Ammon's horn (tissue), 1 donor: ENCODE measurements at places on chromosomes 12 and 14.

DNA sequence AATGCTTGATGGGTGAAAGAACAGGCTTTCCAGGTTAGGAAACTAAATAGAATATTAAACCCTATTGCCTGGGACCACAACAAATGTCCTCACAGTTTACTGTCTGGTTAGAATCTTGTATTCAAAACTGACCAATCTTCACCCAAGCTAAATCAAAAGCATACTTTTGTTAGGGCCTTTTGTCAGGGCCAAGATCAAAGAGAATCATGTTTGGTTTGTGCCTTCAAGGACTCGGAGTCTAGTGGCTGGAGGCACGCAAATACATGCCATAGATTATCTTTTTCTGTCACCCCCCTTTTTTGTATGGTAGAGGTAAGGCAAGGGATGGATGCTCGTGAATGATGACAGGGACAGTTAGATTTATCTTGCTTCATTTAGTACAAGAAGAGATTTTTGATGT lies 51.1 kb upstream of the AKAP6 start:
- DNase-seq = no peak

DNA sequence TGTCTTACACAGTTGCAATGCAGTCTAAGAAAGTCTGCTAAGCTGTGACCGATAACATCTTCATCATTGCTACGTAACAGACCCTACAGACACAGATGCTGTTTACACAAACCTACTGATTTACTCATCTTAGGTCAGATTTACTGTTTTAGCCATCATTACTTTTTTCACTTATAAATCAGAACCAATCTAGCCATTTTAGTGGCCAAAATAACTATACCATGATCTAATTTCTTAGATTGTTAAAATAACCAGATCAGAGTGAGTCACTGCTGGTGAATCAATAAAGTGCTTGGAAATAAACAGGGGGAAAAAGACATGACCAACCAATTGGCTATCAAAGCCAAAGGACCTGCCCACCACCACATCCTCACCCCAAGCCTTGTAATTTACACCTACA lies 57.0 kb upstream of the FOXN3 start:
- DNase-seq = no peak

DNA sequence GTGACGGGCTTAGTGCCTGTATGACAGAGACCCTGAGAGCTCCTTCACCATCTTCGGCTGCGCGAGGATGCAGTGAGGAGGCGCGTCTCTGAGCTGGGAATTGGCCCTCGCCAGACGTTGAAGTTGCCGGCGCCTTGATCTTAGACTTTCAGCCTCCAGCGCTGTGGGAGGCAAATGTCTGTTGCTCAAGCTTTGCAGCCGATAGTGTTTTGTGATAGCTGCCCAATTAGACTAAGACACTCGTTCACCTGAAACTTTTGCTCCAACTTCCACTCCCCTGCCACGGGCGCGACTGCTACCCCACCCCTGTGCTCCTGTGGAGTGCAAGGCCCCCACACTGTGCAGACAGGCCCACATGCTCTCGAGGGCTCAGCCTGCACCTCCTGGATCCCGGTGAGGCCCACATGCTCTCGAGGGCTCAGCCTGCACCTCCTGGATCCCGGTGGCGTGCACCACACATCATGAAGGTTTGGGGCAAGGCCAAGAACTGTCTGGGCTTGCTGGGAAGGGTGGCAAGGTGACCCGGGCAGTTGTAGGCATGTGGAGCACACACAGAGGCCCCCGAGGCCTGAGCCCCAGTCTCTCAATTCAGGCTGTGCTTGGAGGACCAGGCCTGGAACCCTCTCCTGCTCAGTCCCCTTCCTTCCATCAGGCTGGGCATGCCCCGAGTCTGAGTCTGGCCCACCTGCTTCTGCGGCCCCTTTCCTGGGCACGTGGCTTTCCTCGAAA lies 324.6 kb downstream of the TMEM121 start:
- DNase-seq = no peak

- DNase-seq = no peak
These were observed 136.3 kb downstream of the DYRK2 start for GRCh38 chr12:67784831-67785230.

DNA sequence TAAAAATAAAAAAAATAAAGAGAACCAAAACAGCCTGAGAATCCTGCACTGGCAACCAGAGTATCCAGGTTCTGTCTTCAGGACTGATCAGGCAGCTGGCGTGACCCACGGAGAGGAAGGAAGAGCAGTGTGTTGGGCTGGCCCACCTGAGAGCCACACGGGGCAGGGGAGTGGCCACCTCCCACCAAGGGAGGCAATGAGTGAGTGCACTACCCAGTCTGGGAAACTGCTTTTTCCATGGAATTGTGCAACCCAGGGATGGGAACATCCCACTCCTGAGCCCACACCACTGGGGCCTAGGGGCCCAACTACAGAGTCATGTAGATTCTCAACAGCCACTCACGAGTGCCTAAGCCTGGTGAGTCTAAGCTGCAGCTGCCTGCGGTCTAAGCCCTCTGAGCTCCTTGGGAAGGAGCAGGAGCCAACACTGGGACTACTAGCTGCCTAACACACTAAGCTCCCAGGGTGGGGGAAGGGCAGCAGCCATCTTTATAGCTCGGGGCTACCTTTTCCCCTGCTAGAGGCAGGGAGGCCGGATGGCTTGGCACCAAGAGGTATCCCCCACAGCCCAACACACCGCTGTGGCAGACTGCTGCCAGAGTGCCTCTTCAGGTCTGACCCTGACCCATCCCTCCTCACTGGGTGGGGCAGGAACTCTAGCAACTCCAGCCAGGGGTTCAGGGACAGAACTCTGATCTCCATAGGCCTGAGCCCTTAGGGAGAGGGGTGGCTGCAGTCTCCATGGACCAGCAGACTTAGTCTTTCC lies 610.9 kb downstream of the RERGL start:
- no peak for DNase-seq

GRCh38 chr12:103172447-103173112 lies 215.1 kb downstream of the ASCL1 start:
- no peak for DNase-seq

DNA sequence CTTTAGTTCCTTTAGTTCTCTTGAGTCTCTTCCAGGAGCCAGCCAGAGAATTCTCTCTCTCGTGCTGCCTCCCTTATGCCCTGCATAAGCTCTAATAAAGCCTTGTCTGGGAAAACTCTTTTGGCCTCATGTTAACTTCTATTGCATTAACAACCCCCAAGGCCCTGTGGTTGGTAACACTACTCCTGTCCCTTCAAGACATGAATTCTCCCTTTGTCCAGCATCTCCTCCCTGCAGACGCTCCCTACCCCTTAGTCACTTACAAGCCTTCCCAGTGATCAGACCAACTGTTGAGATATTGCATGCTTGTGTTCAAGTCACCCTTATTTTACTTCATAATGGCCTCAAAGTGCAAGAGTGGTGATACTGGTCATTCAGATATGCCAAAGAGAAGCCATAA lies 12.1 kb downstream of the LTBR start:
- no peak for DNase-seq

DNA sequence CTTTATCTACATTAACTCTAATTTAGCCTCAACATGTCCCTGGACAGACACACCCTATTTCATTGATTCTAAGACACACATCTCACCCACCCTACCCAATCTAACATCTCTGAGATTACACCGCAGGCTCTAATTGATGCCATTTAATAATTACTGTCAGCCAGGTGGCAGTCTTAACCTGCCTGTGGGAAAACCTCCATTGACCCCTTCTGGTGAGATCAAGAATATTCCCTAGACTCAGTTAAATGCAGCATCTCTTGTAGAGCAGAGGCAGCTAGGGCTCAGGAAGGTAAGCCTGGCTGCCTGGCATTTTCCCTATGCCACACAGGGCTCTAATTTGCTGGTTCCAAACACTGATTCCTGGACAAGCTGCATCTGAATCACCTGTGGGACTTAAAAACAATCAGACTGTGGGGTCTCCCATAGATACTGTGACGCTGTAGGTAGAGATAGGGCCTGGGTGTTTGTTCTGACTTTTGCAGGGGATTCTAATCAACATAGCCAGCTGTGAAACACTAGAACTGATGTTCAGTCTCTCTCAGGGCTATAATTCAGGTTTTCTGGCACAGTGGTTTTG lies 14.3 kb downstream of the MCRS1 start:
- no peak for DNase-seq

GRCh38 chr12:67751381-67751928 lies 102.9 kb downstream of the DYRK2 start:
- no peak for DNase-seq

DNA sequence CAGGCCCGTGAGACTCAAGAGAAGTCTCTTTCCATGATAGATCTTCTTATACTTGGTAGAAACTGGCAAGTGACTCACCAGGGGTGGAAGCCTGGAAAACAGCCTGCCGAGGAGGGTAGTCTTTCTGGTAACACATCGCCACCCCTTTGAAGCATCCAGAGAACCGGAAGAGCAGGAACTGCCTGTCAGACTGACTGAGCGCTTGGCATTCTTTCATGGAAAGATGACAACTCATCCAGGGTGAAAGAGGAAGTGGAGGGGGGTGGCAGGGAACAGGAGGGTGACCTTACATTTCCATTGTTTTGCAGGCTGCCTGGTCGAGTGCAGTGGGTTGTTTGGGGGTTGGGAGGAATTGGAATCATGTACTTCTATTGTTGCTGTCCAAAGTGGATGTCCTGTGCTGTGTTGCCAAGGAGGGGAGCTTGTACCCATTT lies 34.5 kb downstream of the PRKCH start:
- DNase-seq = no peak

DNA sequence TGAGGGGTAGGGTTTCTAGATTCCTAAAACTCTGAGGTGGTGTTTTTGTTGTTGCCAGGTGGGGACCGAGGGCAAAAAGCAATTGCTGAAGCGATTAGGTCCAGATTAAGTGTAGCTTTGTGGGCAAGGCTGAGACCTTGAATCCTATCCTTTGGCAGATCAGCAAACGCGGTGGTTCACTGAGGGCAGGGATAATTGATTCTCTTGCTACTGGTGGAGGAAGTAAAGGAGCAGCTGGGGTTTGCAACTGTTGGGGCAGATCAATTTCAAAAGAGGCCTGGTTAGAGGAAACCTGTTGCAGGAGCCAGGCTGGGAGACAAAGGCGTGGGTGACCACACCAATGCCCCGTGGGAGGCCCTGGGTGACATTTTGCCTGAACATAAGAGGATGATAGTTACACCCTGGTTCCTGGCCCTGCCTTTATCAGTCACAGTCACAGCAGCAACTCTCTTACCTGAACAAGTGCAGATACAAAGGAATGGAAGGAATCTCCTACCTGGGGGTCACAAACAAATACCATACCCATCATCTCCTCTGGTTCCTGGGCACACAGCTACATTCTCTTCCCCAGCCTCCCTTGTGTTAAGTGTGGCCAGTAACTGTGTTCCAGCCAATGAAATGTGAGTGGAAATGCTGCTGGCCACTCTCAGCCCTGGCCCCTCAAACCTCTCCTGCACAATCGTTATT lies 43.3 kb upstream of the RASSF3 start:
- no peak for DNase-seq

DNA sequence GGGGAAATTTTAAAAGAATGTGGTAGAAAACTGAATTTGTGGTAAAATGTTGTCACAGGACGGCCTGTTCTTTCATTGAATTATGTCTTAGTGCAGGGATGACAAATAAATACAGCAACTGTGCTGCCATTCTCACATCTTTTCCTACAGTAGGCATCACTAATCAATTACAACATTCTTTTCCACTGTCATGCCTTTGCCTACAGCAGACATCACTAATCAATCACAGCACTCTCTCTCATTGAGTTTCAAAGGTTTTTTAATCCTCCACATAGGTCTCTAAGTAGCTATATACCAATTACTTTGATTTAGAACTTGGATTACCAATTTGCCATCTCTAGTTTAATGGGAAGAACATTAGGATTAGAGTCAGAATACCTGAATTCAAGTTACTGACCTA lies 30.1 kb downstream of the NTF3 start:
- DNase-seq = no peak

- no peak for DNase-seq
These were observed 236.9 kb upstream of the SFSWAP start for GRCh38 chr12:131473741-131474709.

DNA sequence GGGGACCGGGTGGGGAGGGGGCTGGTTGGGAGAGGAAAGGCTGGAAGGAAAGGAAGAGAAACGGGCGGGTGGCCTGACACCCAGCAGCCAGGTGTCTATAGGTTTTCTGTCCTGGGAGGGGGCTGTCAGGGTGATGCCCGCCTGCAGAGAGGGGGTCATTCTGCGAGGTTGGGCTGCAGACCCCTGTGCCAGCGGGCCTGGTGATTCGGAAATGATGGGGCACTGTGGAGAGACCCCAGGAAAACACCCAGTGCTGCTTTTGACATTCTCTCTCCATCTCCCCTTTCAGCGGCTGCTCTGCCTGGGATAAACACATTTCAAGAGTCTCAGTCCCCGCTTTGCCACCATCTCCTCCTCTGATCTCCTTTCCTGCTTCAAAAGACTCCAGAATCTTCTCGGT lies 168.5 kb upstream of the RTL1 start:
- DNase-seq = no peak

DNA sequence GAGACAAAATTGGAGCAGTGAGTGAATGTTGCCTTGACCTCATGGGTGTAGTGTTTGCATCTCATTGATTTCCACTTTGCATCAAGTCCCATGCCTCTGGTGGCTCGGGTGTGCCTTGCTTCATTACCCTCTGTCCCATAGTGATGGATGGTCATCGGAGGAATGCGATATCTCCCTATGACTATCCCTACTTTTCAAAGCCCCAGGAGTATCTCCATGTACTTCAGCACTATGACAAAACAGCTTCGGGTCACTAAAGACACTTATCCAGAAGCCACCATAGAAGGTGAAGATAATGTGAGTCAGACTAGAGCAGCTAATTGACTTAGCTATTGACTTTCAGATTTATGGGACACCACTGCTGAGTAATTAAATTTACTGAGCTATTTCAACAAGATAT lies 355.1 kb upstream of the CCDC196 start:
- DNase-seq = no peak

- peak; percentile 24 for DNase-seq
These were observed 164.3 kb downstream of the SLC5A8 start for GRCh38 chr12:101045486-101046464.

DNA sequence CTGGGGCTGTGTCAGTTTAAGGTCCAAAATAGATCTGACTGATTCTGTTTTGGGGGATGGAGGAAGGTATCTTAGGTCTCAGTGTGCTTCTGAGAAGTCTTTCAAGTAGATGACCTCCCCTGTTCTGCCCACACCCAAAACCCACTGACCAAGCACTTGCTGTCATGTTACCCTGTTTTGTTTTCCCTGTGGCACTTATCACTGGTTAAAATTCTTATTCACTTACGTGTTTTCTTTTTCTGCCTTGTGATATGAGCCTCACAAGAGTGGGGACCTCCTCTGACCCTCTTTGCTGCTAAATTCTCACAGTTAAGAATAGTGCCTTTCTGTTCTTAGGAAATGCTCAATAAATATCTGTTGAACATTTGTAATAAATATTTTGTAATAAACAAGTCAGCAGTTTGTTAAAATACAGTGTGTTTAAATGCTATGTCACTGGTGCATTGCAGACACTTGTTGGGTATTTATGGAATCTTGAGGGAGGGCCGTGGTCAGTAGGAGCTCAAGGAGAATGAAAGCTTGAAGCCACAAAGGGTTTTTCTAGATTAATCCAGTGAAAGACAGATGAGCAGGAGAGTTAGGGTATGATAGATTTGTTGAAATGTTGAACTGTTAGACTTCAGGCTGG lies 20.9 kb downstream of the PLEKHA5 start:
- DNase-seq = no peak
